Stimulated activated memory B cell treated with anti-CD40 and anti-IgM and Interleukin-4, amounts not matched to agents 10 μg/mL and 1 μg/mL and 100 μg/mL, for 72 hours (primary cell): ENCODE measurements at places on chromosomes 3 and 15.

DNA sequence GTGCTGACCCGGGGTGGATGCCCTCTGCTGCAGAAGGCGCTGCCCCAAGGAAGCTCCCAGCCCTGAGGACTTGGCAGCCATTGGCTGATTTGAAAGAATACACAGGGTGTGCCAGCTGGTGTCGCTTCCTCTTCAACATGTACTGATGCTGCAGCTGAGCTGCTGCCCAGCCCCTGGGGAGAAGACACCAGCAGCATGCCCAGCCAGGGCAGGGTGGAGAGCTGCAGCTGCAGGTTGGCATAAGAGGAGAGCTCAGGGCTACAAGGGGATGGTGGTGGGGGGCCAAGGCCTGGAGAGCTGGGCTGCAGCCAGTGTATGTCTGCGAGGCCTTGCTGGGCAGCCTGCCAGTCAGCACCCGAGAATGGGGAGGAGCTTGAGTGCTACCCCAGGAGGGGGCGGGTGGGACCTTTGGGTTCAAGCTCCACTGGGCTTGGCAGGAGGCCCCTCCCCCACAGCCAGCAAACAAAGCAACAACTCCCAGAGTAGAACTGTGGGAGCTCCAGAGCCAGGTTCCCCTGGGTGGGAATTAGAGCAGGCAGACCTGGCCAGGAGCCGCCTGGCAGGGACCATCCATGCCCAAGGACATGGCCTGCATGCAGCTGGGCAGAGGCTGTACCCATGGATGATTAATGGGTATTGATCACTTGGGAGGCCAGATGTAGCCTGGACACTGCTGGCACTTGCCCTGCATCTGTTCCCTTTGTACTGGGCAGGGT, 9.2 kb upstream of the SEMA4B start:
- ATAC-seq: peak; percentile 91

DNA sequence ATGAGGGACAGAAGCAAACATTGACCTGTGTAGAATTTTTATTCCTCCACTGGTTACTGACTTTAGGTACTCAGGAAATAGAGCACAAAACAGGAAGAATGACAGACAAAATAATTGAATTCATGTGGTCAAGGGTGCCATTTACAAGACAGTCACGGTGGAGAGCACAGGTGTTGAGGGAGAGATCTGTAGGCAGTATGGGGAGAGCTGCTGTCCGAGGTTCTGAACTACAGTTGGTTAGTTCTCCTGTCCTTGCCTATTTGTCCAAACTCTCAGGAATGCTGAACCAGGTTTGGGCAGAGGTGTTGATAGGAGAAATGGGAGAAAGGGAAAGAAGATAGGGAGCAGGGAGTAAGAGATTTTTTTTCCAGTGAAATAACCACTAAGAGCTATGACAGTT, 178.5 kb upstream of the ZBTB20 start:
- no peak for ATAC-seq

DNA sequence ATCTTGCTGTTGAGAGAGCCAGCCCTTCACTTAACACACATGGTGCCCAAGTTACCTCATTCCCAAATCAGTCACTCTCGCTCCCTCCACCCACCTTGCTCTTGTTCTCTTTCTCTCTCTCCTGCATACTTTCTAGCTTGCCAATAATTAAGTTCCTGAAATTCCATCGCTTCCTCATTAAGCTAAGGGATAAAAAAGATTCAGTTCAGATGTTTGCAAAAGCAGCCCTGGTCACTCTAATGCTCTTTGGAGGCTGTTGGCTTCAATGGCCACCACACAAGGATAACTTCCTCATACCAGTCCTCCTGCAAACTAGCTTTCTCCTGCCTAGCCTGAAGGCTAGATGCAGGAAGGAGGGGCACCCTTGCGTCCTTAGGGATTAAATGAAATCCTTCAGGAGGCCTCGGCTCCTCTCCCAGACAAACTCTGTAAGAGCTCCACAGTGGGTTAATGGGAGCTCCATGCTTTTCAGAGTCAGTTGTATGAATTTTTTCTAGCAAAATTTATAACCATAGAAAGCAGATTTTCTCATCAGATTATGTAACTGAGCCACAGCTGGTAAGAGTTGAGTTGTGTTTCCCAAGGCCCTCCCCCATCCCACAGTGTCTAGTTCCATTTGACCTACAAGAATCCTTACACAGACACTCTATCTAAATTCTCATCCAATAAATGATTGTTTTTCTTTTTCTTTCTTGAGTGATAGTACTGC, 176.6 kb upstream of the TRIM42 start:
- no peak for ATAC-seq

GRCh38 chr3:106341586-106342162, 472.9 kb upstream of the CBLB start:
- ATAC-seq: no peak

GRCh38 chr3:9124730-9125129, 124.7 kb downstream of the SRGAP3 start:
- no peak for ATAC-seq

DNA sequence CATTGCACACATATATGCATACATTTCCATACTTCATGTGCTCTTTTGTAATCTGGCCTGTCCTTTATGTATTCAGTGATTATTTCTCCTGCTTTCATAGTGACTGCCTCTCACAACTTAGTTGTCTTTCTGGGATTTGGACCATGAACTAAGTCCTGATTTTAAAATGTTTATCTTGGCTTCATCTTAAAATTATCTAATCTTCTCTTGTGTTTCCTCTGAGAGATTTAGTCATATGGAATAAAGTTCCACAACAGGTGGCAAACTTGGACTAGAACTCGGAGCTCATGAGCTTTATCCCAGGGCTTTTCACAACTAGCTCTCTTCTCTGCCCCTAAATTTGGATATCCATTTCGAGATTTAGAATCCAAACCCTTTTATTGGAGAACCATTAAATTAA, 44.3 kb downstream of the U2SURP start:
- ATAC-seq: no peak

GRCh38 chr15:98071786-98072185, 111.3 kb downstream of the ARRDC4 start:
- no peak for ATAC-seq

- ATAC-seq: no peak
These were observed 80.3 kb upstream of the CCDC80 start for GRCh38 chr3:112721231-112721630.

DNA sequence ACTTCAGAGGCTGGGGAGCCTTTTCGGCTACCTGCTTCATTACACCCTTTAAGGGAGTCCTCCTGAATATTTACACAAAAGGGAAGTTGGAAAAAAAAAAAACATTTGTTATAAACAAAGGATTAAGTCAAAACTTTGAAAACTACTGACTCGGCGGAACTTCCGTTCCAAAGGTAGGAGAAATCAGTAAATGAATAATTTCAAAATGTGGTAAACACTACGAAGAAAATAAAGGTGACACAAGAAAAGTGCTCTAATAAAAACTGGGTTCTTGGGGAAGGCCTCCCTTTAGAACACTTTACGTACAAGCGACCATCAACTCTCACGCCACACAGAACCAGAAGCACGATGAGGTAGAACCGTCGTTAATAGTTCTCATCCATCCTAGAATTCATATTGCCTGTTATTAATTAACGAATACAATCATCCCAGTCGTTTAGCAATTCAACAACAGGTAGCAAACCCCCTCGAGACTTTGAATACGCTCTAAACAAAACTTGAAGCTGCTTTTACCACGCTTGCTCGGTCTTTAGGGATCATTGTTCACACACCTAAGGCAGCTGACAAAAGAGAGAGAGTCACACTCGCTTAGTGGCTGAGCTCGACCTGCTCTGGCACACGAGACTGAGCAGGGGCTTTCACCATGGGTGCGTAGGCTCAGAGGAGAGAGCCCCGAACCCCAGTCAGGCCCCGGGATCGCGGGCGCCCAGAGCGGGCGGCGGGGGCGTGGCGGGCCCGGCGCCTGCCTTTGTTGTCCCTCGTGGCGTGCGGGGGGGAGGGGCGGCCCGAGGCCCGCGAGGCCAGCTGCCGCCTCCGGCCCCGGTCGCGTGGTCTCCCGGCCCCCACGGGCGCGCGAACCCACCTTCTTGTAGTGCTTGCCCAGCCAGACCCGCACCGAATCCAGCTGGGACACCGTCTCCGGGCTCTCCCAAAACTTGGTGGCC, 680 bp downstream of the SMARCC1 start:
- peak; percentile 70 for ATAC-seq

DNA sequence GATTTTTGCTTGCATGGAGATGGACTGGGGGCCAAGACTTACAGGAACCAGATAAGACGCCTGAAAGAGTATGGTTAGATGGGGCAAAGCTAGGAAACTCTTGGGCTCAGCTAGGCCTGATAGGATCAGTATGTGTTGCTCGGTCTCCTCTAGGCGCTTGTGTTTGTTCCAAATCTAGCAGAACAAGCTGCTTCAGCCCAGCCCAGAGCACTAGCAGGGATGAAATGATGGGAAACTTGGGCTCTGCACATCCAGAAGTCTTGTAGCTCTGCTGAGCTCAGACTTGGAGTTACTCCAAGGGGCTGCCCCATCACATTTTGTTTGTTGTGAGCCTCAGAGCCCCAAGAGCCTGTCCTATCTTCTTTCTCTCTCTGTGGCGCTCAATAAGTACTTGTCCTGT, 34.7 kb downstream of the FOXL2 start:
- no peak for ATAC-seq

DNA sequence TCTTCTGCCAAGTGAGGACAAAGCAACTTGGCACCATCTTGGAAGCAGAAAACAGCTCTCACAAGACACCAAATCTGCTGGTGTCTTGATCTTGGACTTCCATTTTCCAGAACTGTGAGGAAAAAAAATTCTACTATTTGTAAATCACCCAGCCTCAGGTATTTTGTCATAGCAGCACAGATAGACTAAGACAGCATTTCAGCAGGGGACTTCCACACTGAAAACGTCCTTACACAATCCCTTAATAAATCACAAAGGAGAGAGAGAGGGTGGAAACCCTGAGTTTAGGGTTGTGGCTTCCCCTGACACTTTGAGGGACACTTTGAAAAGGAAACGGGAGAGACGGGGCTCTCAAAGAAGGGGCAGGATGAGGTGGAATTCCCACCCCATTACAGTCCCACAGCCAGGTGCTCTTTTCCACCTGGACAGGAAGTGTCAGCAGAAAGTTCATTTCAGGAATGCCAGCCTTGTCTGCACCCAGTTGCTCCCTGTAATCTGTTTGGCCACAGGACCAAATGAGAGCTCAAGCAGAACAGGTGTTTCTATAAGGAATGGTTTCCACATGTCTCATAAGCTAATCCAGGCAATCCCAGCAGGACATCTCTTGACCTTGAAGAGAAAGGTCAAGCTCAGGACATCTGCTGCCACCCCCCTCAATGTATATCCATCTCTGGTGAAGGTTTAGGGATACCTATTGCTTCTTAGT, 51.3 kb downstream of the MYLK start:
- no peak for ATAC-seq

DNA sequence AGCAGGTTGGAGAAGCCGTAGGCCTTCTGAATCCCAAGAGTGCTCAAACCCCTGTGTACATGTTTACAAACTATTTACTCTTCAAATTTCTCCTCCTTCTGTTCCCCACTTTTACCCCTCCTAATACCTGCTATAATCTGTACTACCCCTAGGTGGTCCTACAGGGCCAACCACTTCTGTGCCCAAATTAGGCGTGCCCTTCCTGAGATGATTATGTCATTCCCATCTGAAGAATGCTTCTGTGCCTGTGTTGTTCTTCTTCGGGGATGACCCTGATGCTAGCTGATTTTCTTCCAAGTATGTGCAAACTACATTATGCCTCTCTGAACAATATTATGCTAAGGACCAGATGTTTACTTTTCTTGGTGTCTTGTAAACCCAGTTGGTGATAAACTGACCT, 20.5 kb downstream of the RBP2 start:
- ATAC-seq: no peak

- ATAC-seq: no peak
These were observed 29.9 kb upstream of the FLNB start for GRCh38 chr3:57978316-57978715.

- no peak for ATAC-seq
These were observed 110.2 kb upstream of the ARHGEF26 start for GRCh38 chr3:154011036-154011435.

DNA sequence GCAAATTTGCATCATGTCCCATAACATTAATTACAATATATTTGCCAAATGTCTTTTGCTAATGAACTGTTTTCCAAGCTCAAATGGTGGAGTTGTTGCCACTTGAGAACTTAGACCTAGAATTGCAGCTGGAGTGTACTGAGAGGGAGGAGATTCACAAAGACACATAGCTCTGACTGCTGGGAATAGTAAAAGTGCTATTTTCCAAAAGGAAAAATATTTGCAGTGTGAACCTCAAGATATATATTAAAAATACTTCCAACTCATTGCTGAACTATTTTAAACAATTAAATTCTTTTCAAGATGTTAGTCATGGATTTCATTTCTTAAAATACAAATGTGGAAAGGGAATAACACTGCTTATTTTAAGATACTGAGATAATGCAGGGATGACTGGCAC, 666.8 kb upstream of the ARPP21 start:
- no peak for ATAC-seq

GRCh38 chr3:149593418-149594160, 64.2 kb downstream of the WWTR1 start:
- no peak for ATAC-seq

- ATAC-seq: no peak
These were observed 191.5 kb upstream of the DPH6 start for GRCh38 chr15:35737441-35737840.

DNA sequence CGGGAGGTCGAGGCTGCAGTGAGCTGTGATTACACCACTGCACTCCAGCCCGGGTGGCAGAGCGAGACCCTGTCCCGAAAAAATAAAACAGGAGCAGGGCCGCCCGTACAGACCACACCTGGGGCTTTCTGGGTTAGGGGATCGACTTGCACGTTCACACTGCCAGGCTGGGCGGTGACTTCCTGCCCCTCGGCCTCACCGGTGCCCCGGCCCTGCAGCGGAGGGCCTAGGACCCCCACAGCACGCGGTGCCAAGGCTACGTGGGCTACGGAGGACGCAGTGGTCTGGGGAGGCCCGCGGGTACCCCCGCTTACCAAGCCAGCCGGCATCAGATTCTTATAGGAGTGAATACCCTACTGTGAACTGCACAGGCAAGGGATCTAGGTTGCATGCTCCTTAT, 11.6 kb upstream of the TTC14 start:
- no peak for ATAC-seq

DNA sequence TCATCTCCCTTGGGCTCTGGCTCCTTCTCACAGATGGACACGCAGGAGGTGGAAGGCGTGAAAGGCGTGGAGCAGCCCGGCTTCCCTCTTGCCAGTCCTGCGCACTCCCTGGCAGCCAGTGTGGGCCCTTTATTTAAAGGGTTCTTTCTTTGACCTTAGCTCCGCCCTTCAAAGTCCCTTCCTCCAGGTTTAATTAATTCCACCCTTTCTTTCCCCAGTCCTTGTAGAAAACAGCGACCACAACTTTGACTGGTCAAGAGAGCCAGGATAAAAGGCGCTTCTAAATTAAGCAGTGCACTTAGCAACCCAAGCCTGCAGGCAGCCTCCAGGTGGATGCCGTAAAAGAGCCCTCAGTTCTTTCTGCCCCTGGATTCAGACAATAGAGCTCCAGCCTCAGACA, at the start of gene HDC:
TSS of gene HDC (minus strand) at position 107 of the 400 bp plus-strand sequence. CDS start at position 4, 103 bp downstream.
- no peak for ATAC-seq

GRCh38 chr15:98904544-98904943, 103.0 kb downstream of the PGPEP1L start:
- ATAC-seq: no peak

GRCh38 chr3:70112751-70113150, 113.2 kb downstream of the SAMMSON start:
- ATAC-seq: no peak
